A549 treated with CORT108297 at 1 μM for 4 hours (cell line): ENCODE measurements at places on chromosomes 16 and 17. TPM values are rescaled to one million over a fixed set of nuclear protein-coding genes. Genes with fewer than 3 reads are reported as not detected.

The SMIM22 gene
- not detected in 5 replicates for total RNA-seq

The HOXB8 gene
- total RNA-seq = 6.4 to 9.9 TPM (median 9.2 TPM) in 5 replicates

The KRT17 gene
- total RNA-seq = 0.88 to 1.5 TPM (median 1.1 TPM) in 5 replicates

The DBNDD1 gene
- total RNA-seq = 47.3 to 65.3 TPM (median 63.9 TPM) in 5 replicates

The KRT32 gene
- total RNA-seq = 0.05 TPM in 1 of 5 replicates, not detected in the others
